Heart right ventricle (tissue), 16 donors: ENCODE measurements at places on chromosomes 13 and 19.
A peak's percentile ranks its signal among the peaks of the same experiment; 100 is the strongest.

DNA sequence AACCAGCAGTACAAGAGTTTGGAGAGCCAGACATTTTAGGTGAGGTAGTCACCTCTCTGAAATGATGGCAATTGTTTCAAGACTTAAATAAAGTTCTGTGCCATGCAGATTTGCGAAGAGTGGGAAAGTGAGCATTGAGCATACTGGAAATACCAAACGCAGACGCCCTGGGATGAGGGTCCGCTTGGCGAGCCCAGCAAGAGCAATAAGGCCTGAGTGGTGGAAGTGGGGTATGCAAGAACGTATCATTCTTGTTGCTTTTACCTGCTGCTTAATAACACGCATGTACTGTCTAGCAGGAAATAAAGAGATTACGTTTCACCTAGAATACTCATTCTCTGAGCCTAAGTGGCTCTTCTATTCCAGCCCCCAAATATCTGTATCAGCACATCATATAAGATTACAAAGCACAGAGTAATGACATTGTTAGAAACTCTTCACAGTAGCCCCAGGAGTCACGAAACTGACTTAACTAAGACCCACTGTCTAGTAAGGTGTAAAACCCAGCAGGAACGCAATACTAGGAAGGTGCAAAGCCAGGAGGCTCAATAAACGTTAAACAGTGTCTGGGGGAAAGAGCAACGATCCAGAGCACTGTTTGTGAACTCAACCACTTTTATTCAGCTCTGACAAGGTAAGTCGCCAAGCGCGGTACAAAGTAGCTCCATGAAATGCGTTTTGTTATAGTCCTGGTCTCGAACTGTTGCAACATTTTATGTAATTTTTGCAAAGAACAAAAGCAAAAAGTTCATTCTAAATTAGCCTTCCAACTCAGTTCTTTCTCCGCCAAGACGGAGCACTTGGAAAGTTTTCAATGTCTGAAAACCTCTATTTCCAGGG is 1.2 kb downstream of the RCBTB2 start:
- no peak for DNase-seq

- no peak for DNase-seq
Observed at GRCh38 chr13:66781241-66781640, 448.9 kb downstream of the PCDH9 start.

GRCh38 chr19:18478545-18479311 is 40.8 kb upstream of the ISYNA1 start:
- DNase-seq = peak; percentile 71

DNA sequence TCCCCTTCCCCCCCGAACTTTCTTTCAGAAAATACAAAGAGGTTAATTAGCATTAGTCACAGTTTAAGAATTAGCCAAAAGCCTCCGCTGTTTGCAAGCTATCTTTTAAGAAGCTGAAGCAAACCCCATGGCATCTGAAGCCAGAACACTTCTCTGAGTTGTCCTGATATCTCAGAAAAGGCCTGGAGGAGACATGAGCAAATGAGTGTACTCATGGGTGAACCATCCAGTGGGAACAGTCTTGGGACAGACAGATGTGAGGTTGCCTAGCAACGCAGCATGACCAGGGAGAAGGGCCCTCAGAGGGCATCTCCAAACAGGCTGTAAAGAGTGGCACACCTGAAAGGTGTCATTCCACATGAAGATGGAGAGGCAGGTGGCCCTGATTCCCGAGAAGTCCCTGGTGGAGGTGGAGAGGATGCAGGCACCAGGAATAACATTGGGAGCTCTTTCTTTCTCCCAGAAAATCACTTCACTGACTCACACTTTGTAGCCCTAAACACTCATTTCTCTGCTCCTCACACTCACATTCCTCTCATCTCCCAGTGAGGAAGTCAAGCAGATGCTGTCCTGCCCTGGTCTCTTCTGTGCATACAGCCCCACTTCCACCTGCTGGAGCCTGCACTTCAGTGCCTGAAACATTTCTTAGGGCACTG is 87.0 kb upstream of the TSHZ3 start:
- no peak for DNase-seq

DNA sequence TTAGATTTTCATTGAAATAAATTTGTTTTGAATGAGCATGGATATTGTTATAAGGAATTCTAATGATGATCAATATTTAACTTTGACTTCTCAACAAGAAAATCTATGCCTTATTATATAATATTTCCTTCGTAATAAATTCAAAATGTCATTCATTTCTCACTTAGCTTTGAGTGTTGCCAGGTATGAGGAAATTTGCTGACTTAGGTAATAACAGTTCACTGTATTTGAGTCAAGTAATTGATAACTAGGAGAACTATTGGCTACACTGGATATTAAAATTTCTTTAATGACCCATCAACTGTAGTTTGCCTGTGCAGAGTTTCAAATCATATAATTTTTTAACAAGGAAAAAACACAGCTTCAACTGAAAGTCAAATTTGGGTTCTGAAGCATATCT is 746.6 kb downstream of the SLITRK5 start:
- no peak for DNase-seq

DNA sequence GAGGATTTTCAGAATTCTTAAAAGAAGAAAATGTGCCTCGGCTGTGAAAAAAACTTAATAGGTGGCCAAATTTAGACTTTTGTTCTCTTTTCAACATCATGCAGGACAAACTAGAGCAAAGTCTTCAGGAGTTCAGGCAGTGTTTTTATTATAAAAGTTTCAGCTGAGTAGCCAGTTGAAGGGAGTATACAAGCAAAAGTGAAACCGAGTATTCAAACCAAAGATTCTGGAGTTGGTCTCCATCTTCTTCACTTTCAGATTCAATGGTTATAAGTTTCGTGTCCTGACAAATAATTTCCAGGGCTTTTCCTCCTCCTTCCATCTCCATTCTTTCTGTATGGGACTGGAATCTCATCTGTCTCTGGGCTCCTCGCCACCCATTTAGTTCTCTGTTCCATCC is 379.7 kb downstream of the GPC5 start:
- no peak for DNase-seq

- no peak for DNase-seq
Observed at GRCh38 chr13:103694471-103694870, 628.3 kb upstream of the SLC10A2 start.

GRCh38 chr13:89066868-89067466 is 1395.8 kb downstream of the SLITRK5 start:
- no peak for DNase-seq

DNA sequence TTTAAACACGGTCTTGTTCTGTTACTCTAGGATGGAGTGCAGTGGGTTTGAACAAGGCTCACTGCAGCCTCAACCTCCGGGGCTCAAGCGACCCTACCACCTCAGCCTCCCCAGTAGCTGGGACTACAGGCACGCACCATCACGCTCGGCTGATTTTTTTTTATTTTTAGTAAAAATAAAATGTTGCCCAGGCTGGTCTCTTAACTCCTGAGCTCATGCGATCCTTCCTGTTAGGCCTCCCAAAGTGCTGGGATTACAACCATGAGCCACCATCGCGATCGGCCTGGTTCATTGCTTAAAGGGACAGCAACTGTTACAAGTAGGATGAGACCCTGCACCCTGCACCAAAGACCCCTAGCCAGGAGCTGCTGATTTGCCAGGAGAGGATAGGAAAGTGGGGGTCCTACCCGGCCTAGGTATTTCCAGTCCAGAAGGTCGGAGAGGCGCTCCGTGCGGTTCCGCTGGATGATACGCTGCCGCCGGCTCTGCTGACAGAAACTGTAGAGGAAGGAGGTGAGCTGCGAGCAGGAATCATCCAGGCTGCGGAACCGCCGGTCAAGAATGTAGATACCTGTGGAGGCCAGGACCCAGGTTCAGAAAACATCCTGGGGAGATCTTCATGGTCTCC is 5.1 kb downstream of the FTL start:
- no peak for DNase-seq

GRCh38 chr19:20028611-20029010 is 10.7 kb downstream of the ZNF682 start:
- no peak for DNase-seq

- peak; percentile 47 for DNase-seq
Observed at GRCh38 chr13:98450539-98451111, 126.3 kb downstream of the STK24 start.

GRCh38 chr19:40414542-40415535 is 1.7 kb upstream of the PRX start:
- DNase-seq = no peak

DNA sequence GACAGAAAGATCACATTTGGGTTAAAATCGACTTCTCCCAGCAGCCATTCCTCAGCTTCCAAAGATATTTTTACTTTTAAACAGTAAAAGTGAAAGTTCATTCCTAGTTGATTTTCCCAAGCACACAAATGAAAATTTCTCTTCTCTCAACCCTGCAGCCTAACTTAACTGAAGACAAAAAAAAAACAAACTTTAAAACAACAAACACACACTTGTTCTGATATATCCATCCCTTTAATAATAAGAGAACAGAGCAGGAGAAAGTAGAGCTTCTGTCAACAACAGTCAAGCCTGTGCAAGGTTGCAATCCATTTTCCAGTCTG is 72.9 kb downstream of the STK24 start:
- DNase-seq = no peak

DNA sequence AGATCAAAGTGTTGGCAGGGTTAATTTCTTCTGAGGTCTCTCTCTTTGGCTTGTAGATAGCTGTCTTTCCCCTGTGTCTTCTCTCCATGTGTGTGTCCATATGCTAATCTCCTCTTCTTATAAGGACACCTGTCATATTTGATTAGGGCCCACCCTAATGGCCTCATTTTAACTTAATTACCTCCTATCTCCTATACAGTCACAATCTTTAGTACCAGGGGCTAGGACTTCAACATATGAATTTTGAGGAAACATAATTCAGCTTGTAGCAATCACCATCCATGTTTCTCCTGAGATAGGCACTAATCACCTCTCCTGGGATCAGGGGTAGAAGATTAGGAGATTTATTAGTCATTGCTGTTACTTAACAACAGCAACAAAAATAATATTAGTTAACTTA is 196.1 kb upstream of the RXFP2 start:
- DNase-seq = no peak

GRCh38 chr13:36950920-36951319 is 30.9 kb upstream of the SMAD9 start:
- DNase-seq = no peak

- DNase-seq = no peak
Observed at GRCh38 chr19:5228932-5229777, 111.5 kb downstream of the PTPRS start.

GRCh38 chr19:30665449-30665848 is 293.3 kb downstream of the ZNF536 start:
- DNase-seq = no peak

DNA sequence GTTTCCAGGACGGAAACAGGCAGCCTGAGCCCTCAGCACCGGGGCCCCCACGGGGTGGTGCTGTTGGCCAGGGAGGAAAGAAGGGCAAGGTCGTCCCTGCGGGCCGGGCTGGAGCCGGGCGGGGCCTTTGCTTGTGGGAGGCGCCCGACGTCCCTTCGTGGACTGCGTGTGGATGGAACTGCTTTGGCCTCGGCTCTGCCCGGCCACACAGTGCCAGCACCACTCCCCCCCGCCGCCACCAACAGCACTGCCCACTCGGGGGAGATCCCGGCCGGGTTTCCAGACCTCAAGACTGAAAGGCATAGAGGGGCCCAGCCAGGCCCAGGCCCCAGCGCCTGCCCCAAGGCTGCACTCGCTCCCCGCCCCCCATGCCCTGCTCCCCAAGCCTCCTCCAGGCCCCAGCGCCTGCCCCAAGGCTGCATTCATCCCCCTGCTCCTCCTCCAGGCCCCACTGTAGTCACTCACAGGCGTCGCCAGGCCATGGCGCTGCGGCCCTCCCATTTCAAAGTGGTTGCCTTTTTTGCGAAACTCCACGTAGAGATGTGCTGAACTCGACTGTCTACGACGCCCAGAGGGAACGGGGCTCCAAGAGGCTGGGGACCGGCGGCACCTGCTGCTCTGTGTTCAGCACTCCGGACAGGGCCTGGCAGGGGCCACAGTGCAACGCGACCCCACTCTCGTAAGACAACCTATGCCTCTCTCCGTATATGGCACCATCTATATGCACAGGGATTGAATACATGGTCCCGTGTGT is 22.5 kb downstream of the C13orf46 start:
- peak; percentile 83 for DNase-seq

DNA sequence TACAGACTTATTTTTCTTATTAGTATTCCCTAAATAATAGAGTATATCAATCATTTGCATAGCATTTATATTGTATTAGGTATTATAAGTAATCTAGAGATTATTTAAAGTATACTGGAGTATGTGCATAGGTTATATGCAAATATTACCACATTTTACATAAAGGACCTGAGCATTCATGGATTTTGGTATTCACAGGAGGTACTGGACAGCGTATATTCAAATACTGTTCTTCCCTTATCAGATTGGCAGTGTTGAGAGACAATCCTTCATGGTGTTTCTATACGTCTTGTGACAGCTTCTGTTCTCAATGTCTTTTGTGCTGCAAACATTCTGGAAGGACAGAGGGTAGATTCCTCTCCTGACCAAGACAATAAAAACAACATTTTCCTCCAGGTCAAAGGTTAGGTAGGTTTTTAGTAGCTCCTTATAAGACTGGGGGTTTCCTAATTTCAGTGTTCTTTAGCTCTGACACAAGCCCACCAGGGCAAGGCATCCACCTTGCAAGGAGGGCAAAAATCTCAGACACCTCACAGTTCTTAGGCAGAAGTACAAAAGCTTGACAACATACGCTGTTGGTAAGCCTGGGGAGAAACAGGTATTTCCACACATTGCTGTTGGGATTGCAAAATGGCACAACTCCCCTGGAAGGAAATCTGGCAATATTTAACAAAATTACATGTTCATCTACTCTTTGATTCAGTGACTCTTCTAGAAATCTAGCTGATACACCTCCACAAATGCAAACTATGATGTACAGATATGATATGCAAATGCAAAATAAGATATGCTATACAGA is 20.6 kb upstream of the PCCA start:
- DNase-seq = no peak

DNA sequence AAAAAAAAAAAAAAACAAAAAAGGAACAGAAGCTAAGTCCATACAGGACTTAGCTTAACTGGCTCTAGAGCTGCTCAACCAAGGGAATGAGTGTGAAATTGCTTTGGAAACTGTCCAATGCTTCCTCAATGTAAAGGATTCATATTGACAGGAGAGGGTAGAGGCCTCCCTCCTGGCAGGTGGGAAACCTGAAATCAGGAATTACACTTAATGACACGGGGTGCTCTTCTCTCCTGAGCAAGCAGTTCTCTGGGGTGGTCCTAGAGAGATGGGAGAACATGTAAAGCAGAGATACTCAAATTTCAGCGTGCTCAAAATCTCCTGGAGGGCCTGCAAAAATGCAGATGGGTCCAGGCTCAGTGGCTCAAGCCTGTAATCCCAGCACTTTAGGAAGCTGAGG is 3.6 kb upstream of the MAG start:
- no peak for DNase-seq
